ENCODE measurements at places on chromosomes 5 and 9.

- DNase-seq, result no peak
Observed at GRCh38 chr5:161925960-161926359, 78.0 kb downstream of the GABRA1 start.

DNA sequence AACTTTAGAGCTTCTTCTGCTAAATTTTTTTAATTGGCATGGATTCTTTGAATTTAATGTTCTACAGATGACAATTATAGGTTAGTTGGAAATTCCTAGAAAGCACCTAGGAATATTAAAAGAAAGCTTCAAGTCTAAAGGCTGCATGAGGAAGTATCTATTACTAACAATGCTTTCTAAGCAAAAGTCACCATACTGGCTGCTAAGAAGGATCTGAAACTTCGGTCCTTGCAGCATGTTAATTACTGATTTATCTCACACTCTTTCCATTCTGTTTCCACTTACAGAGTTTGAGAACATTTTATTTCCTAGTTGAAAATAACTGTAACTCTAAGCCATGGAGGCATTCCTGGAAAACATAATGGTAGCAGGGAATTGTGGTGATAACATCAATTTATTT is 8.4 kb downstream of the SEMA6A start:
- DNase-seq, result no peak

DNA sequence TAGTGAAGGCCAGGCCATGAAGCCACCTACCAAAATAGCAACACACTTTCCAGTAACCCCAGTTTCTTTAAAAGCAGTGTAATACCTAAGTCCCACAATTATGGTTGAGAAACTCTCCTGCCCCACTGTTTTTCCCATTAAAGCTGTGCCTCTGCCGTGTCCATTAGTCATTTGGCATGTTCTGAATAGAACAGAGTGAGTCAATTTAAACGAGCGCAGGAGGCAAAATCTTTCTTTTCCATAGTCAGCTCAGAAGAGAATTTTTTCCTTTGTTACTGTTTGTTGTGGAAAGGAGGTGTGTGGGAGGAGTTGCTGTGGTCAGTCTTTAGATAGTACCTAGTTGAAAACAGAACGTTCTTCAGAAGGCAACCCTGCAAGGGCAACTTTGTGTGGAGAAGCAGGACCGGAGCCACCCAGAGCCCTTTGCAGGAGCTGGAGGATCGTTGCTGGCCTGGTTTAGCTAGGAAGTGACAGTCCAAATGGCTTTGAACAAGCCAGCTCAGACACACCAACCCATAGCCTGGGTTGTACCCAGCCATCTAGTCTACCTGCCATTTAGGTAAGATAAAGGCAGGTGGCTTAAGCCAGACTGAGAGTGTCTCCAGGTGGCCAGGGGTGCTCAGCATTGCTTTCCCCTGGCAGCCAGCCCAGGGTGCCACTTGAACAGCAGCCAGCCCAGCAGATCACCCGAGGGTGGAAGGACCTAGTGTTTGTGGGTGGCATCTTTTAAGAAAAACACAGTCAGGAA is 30.4 kb downstream of the GADD45G start:
- DNase-seq, result peak; percentile 10

- peak; percentile 81 for DNase-seq
Observed at GRCh38 chr9:104993291-104993963, 65.5 kb upstream of the ABCA1 start.

- peak; percentile 45 for DNase-seq
Observed at GRCh38 chr5:1769752-1770442, 29.7 kb downstream of the MRPL36 start.

DNA sequence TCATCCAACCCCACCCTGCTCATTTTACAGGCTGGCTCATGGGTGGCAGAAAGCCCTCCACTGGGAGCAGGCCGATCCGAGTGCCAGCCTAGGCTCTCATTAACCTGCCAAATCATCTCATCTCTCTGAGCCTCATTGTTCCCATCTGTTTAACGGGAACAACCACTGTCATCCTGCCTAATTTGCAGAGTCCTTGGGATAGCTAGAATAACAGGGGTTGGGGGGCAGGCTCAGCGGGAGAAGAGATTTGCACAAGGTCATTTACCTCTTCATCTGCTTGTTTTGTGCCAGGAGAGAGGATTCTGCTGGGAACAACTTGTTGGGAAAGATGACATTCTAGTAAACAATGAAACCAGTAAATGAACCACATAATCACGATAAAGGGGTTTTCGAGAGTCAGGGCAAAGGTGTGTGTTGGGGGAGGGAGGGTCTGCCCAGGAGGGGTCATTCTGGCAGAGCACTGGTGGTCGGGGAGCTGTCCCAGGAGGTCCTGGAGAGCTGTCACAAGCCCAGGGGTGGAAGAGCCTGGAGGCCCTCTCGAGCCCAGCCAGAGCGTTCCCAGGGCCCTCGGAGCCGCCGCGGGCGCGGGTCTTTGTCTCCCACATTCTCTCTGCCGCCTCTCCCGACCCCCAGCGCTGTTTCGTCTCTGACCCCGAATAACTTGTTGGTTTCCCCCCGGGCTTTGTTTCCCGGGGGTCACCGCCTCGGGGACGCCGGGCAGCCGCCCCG is 22.8 kb upstream of the NDST1 start:
- DNase-seq, result no peak

- DNase-seq, result no peak
Observed at GRCh38 chr9:125932012-125932411, 184.8 kb downstream of the PBX3 start.

- DNase-seq, result no peak
Observed at GRCh38 chr9:2029666-2030170, 14.6 kb downstream of the SMARCA2 start.

- no peak for DNase-seq
Observed at GRCh38 chr9:110099236-110100095, 108.5 kb downstream of the C9orf152 start.

DNA sequence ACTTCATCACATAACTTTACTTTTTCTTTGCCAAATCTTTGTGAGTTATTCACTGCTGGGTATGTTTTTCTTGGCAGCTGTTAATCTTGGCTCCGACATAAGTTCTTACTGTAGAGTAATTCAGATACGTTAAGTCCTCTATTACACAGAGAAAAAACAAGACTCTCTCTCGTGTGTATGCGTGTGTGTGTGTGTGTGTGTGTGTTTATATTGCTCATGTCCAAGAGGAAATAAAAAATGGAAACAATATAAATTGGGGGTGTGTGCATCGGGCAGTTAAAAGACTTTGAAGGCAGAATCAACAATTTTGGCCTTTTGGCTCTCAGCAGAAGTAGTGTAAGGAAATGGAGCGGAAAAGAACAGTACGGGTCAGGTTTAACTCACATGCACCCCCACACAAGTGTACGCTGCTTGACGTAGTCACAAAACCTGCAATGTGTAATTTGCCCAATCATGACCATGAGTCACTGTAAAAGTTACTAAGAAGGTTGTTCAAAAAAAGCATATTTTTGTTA is 67.2 kb upstream of the IFNE start:
- DNase-seq, result no peak

DNA sequence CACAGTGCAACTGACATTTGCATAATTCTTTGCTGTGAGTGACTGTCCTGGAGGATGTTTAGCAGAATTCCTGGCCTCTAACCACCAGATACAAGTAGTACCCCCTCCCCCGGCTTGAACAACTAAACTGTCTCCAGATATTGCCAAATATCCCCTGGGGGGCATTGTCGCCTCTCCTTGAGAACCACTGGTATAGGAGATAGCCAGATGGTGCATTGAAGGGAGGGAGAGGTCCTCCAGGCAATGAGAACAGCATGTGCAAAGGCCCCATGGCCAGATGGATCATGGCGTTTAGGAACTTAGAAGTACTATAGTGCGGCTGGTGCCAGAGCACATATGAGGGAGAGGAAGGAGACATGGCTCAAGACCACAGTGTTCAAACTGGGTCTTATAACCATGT is 18.9 kb upstream of the ORM1 start:
- DNase-seq, result peak; percentile 28

DNA sequence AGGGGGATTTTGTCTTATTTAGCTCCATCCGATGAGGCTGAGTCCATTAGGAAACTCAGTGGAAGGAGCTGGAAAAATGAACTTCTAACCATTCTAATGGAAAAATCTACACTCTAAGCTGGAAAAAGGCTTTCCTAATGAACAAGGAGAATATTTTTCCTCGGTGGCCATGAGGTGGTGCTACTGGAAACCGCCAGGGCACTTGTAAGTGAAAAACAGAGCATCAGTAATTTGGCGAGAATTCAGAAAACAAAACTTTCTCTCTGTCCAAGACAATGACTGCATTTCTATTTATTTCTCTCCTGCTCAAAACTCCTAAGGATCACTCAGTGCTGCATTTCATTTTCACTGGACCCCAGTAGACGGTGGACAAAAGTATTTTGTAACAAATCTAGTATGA is 237.6 kb downstream of the TENT4A start:
- no peak for DNase-seq

- DNase-seq, result no peak
Observed at GRCh38 chr9:91953718-91954117, 3.7 kb upstream of the ROR2 start.

- no peak for DNase-seq
Observed at GRCh38 chr5:124650147-124650561, 96.3 kb downstream of the ZNF608 start.

GRCh38 chr9:83523684-83524083 is 14.5 kb downstream of the FRMD3 start:
- no peak for DNase-seq

- DNase-seq, result no peak
Observed at GRCh38 chr9:26264709-26265601, 586.7 kb upstream of the TUSC1 start.

GRCh38 chr9:35688558-35689541 is 875 bp downstream of the TPM2 start:
- no peak for DNase-seq

DNA sequence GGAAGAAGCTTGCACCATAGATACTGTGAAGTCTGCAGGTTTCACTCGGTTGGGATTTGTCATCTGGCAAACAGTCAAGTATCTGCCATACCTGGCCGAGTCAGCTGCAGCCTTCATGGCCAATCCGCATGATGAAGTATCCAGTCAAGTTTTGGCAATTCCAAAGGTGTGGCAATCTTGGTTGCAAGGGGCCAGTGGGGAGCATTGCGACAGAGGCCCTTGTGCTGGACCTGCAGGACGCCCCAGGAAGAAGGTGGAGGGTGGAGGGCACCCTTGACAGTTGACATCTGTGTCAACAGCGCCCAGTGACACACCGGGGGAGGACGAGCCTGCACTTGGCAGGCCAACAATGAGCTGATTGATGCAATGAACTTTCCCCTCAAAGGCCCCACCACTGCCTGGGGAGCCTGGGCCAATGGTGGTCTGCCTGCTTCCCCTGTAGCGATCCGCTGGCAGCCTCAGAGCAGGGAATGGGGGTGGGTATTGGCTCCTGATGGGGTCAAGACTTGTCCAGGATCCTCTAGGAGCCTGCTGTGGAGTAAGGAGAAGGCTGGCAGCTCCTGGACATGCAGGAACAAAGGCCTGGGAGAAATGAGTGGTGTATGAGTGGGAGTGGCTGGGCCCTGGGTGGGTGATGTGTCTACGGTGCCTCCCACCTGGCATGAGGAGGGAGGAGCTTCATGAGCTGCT is 122.8 kb upstream of the PITX1 start:
- DNase-seq, result no peak

DNA sequence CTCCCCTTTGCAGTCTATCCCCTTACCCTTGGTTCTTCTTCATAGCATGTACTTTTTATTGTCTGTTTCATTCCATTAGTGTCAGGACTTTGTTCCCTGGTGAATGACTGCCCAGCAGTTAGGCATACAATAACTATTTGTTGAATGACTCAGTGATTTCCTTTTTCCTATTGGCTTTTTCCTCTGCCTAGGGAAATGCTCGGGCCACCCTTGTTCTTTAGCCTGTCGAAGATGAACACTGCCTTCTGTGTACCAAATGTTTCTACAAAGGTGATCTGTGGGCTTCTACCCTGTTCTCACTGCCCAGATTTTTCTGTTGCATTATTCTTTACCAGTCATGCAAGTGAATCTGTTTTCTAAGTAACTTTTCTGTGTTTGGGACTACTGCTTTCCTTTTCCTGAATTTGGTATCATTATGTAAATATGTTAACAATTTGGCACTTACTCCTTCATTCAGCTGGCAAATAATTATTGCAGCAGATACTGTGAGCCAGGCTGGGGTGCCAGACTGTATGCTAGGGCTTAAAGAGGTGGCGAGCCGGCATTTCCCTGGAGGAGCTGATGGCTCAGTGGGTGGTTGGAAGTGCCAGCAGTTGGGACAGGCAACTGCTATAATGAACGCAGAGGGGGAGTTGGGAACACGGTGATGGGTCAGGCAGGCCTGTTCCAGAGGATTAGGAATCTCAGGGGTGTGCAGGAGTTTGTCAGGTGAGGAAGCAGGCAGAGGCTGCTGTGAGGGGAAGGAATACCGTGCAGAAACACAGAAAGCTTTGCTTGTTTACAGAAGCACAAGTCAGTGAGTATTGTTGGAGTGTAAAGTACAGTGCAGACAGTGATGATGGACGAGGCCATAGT is 30.6 kb downstream of the KDM4C start:
- no peak for DNase-seq

GRCh38 chr5:124262470-124262869 is 484.0 kb downstream of the ZNF608 start:
- no peak for DNase-seq

DNA sequence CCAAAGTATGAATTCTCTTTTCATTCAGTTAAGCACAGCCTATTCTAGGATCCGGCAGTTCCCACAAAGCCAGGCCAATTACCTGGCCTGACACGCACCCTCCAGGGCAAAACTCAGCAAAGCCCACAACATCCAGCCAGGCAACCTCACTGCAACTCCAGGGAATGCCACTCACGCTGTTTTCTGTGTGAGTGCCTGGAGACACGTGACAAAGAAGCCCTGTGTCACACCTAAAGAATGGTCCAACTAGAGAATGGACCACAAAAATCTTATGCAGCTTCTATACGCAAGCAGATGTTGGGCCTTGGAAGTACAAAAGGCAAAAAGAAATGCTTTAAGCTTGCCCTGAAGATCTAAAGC is 20.2 kb downstream of the RETREG1 start:
- no peak for DNase-seq

GRCh38 chr9:91426123-91426745 is 2.6 kb upstream of the NFIL3 start:
- DNase-seq, result no peak

- peak; percentile 83 for DNase-seq
Observed at GRCh38 chr5:56481428-56482357, 248.6 kb upstream of the ANKRD55 start.

- no peak for DNase-seq
Observed at GRCh38 chr9:121207371-121207940, 5.8 kb upstream of the RAB14 start.

DNA sequence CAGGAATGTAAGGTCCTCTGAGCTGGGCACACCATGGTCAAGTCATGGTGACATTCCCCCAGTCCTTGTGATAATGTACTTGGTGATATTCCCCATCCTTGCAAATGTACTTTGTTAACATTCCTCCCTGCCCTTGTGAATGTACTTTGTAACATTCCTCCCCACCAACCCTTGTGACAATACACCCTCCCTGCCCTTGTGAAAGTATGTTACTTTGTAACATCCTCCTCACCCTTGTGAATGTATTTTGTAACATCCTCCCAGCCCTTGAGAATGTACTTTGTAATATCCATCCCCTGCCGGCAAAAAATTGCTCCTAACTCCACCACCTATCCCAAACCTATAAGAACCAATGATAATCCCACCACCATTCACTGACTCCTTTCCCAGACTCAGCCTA is 53.3 kb downstream of the RAPGEF6 start:
- DNase-seq, result no peak
